ENCODE measurements at places on chromosomes 1 and 21.

- DNase-seq: no peak
Observed at GRCh38 chr1:34013136-34013535, 149.3 kb downstream of the HMGB4 start.

- peak; percentile 85 for DNase-seq
Observed at GRCh38 chr1:8097077-8097799, 71.1 kb upstream of the ERRFI1 start.

DNA sequence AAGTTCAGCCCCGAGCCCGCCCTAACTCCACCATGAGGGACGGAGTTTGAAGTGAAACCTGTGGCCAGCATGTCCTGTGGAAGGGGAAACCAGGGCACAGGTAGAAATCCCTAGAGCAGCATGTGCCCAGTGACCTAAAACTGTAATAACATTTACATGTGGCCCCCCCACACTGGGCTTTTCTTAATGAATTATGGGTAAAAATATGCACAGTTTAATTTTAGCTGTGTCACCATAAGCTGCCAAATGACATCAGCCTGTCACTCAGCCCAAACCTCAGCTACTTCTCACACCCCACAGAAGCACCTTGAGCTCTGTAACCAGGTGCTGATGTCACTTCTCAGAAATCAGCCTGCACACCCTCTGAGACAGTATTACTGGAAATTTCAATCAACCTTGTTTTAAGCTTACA is 50.0 kb upstream of the SLC19A1 start:
- no peak for DNase-seq

GRCh38 chr21:34737115-34737514 is 68.3 kb downstream of the CLIC6 start:
- DNase-seq: no peak

DNA sequence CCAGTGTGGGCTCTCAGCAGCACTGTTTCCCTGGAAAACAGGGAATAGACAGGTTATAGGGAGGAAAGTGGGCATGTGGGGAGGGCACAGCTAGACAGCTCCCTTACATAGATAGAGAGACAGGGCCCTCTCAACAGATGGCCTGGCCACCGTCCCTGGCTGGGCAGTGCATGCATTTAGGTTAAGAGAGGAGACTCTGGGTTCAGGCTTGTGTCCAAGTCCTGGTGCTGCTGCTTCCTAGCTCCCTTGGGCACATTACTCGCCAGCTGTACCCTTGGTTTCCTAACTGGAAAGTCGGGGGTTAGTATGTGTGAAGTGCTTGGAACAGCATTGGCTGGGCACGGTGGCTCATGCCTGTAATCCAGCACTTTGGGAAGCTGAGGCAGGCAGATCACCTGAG is 9.1 kb downstream of the PLOD1 start:
- DNase-seq: no peak

DNA sequence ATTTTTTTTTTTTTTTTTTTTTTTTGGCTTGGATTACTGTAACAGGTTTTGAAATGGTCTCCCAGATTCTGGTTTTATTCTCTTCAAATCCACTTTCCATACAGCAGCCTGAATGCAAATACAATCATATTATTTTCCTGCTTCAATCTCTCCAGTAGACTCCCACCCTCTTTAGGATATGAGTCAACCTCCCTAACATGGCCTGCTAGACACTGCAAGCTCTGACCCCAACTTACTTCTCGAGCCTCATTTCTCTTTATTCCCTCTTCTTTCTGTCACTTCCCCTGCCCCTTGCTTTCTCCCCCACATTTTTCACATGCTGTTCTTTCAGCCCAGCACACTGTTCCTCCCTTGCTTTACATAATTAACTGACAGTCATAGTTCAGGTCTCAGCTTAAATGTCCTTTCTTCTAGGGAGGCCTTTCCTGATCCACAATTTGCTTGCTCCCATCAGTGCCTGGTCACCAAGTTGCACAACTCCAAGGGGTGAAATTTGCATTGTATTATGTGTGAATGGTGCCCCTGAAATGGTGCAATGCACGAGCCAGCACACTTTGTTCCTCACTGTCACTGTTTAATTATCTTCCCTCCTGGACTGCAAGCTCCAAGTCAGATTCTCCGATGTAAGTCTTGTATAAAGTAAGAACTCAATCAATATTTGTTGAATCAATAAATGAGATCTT is 22.1 kb upstream of the IL19 start:
- no peak for DNase-seq

DNA sequence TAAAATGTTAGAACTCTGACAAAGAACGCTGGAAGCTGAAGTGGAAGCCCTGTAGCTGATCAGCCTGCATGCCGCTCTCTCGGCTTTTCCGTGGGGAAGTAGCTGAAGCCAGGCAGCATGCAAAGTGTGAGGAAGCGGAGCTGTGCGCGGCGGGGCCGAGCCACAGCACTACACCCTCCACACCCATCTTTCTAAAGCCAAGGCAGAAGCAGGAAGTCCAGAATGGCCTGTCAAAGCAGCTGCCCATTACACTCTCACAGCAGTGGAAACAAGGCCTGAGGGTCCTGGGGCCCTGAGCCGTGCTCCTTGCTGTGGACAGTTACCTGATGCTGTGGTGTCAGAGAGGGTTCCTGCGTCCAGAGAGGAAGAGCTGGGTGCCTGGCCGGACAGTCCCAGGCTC is 69.6 kb downstream of the UBR4 start:
- no peak for DNase-seq

- DNase-seq: no peak
Observed at GRCh38 chr1:22619252-22619651, 17.2 kb upstream of the C1QA start.

DNA sequence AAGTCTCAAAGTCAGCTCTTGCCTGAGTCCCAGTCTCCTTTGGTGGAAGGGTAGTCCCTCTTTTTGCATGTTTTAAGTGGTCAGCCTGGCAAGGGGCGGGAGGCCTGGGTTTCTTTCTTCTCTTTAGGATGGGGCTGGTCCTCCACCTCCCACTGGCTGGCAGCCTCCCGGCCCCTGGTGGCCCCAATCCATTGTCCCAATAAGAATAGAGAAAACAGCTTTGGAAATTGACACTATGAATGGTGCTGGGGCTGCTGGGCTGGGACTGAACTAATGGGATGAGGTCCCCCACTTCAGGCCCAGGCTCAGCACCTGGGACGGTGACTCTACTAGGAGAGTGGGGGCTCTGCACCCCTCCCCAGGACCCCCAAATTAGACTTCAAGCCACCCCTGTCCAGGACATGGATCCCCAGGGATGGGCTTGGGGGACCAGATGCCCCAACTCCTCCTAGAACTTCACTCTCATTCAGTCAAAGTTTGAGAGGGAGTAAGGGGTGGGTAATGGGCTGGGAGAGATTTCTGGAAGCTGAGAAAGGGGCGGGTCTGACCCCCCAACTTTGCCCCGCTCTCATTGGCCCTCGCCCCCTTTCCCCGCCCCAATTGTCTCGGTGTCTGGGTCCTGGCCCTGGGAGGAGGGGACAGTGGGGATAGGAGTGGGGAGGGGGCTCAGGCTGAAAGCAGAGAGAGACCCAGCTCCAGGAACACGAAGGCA is 18.2 kb downstream of the SLC27A3 start:
- no peak for DNase-seq

- no peak for DNase-seq
Observed at GRCh38 chr1:151542710-151543129, 2.6 kb downstream of the TUFT1 start.

DNA sequence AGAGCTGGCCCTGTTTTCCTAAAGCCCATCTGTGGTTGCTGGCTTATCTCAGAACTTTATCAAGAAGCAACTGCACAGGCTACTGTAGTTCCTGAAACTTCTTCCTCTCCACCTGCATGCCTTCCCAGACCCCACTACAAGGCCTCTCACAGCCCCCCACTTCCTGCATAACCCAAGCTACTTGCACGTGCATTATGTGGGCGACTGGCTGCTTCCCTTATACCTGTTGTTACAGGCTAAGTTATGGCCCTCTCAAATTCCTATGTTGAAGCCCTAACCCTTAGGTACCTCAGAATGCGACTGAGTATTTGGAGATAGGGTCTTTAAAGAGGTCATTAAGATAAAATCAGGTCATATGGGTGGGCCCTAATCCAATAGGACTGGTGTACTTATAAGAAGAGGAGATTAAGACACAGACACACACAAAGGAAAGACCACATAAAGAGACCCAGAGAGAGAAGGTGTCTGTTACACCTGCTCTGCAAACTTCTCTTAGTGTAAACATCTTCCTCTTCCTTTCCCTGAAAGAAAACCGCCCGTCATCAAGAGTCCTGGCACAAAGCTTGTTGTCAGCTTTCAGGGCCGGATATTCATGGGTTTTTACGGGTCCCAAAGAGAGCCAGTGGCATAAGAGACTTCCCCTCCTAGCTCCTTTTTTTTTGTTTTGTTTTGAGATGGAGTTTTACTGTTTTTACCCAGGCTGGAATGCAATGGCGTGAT is 5.1 kb downstream of the ZNF496 start:
- DNase-seq: no peak

- no peak for DNase-seq
Observed at GRCh38 chr21:39525129-39525528, 73.4 kb downstream of the SH3BGR start.

- DNase-seq: no peak
Observed at GRCh38 chr1:3474421-3474820, 20.0 kb downstream of the ARHGEF16 start.

- no peak for DNase-seq
Observed at GRCh38 chr1:15727424-15727823, 8.6 kb upstream of the SLC25A34 start.

GRCh38 chr1:235835226-235835625 is 31.5 kb downstream of the LYST start:
- no peak for DNase-seq

- DNase-seq: peak; percentile 84
Observed at GRCh38 chr1:218930472-218931241, 243.0 kb upstream of the LYPLAL1 start.

DNA sequence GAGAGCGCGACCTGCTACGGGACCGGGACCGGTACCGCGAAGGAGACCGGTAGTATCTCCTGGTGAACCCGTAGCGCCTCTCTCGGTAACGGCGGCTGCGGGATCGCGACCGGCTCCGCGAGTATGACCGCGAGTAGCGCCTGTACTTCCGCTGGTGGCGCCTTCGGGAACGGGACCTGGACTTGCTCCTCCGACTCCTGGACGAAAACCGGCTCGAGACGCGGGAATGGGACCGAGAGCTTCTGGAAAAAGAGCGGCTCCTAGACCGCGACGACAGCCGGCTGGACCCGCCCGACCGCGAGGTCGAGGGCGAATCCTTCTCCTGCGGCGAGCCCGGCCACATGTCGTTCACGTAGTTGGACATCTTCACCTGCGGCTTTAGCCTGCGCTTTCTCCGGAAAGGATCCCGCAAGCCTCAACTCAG is 642 bp downstream of the RSRP1 start:
- no peak for DNase-seq

- DNase-seq: peak; percentile 55
Observed at GRCh38 chr1:226002667-226003501, 3.7 kb upstream of the SDE2 start.

DNA sequence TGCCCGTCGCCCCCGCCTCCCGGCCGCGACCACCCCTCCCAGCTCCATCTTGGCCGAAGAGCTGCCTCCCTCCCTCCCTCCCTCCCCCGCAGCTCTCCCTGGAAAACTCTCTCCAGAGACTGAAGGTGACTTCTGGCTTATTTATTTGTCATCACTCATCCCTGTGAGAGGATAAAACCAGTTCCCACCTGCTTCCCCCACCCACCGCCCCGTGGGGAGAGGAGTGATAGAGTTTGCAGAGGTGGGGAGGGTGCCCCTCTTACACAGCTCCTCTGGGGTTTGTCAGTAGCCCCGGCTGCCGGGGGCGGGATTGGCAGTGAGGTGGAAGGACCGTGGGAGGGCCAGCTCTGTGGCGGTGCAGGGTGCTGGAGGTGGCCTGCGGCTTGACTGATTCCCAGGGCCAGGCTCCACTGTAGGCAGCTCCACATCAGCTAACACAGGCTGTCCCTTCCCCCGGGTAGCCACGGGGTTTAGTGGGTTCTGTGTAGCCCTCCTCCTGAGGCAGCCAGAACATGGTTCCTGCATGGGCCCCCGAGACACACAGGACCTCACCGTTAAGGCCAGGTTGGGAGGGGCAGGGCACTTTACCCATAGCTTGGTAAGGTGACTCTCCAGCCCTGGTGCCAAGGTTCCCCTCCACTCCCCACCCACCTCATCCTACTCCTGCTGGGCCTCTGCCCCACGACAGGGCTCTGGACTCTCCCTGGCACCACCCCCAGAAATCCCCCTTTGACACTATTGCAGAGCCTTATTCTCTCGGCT is 62.2 kb downstream of the ELK4 start:
- no peak for DNase-seq

GRCh38 chr1:29629401-29629800 is 393.1 kb downstream of the PTPRU start:
- DNase-seq: no peak

DNA sequence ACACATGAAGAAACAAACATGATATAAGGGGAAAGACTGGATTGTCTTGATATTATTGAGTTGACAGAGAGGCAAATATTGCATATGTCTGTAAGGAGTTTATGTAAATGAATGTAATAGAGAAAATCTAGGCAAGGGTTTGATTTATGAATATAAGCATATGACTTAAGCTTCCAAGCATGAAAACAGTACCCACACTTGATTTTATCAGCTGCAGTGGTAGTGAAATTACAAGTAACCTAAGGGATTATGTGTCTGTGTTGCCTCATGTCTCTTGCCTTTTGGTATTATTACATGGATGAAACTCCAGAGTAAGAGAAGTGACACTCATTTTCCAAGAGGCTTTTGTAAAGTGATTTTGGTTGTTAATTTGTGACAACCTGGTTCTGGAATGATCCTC is 1678.9 kb downstream of the KCNT2 start:
- DNase-seq: no peak

GRCh38 chr21:41769933-41770332 is 3.1 kb upstream of the RIPK4 start:
- DNase-seq: no peak

DNA sequence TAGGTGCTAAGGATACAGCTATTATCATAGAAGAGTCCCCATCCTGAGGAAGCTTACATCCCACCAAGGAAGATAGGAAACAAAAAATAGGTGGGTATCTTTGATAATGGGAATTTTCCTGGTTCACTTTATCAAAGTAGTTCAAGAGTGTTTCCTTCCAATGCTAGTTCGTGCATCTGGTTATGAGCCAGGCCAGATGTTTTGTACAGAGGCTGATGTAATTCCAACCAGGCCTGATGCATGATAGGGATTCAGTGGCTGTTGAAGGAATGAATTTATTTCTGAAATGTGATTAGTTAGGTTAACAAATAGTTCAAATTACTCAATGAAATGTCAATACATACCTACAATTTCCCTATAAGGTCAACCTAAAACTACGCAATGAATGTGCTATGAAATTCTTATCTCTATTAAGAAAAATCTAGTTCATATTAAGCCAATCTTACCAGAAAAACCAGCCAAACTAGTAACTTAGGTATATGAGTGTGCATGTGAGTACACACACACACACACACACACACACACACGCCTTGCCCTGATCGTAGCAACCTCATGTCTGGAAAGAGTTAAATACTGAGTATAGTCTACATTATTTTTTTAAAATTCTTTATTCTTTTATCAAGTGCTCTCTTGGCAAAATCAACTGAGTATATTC is 9.5 kb upstream of the ZBTB18 start:
- DNase-seq: no peak

- no peak for DNase-seq
Observed at GRCh38 chr1:230291731-230292620, 134.2 kb downstream of the PGBD5 start.
